CD8-positive, alpha-beta memory T cell (primary cell): ENCODE measurements at places on chromosomes 4 and X. TPM values are rescaled to one million over a fixed set of nuclear protein-coding genes. Genes with fewer than 3 reads are reported as not detected.

DNA sequence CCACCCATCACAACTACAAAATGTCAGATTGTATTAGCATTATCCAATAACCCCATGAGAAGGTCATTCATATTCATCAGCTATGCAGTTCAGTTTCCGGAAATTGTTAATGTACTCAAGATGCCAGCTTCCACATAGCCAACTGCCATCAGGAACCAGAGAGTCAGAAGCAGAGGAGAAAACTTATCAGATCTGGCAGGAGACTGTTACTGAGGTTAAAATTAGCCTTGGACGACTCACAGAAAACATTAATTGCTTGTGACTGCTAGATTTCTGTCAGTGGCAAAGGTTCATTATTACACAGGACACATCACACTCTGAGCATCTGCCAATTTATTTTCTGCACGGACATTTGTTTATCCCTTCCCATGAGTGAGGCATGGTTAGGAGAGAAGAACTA is 352.8 kb downstream of the DHRSX start:
- H3K27me3 ChIP-seq = no peaks in the 10 kb centered on the region
- H3K36me3 ChIP-seq = no peaks in the 10 kb centered on the region
- H3K4me3 ChIP-seq = no peak overlapping the region
- no peak for DNase-seq
- H3K4me1 ChIP-seq = no peaks in the 10 kb centered on the region

CWH43 gene
- polyA plus RNA-seq = not detected

EIF1AX gene
- polyA plus RNA-seq = 97.1 TPM

DNA sequence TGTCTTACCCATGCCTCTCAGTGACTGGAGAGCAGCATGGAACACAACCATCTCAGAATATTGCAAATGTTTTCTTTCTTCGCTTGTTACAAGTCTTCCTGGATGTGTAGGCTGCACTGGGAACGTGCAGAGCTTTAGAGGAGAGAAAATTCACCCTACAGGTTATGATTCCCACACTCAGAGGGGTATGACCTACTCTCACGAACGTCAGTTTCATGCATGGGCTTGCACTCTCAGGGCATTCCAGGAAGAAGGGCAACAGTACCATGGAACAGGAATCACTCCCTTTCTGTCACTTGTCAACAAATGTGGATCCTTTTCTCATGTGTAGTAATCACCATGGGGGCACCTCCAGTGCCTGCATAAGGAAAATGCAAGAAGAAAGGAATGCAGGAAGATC is 75.8 kb downstream of the NBDY start:
- H3K27me3 ChIP-seq = no peaks in the 10 kb centered on the region
- H3K27ac ChIP-seq = no peak overlapping the region
- H3K36me3 ChIP-seq = no peaks in the 10 kb centered on the region
- no peak for DNase-seq

DNA sequence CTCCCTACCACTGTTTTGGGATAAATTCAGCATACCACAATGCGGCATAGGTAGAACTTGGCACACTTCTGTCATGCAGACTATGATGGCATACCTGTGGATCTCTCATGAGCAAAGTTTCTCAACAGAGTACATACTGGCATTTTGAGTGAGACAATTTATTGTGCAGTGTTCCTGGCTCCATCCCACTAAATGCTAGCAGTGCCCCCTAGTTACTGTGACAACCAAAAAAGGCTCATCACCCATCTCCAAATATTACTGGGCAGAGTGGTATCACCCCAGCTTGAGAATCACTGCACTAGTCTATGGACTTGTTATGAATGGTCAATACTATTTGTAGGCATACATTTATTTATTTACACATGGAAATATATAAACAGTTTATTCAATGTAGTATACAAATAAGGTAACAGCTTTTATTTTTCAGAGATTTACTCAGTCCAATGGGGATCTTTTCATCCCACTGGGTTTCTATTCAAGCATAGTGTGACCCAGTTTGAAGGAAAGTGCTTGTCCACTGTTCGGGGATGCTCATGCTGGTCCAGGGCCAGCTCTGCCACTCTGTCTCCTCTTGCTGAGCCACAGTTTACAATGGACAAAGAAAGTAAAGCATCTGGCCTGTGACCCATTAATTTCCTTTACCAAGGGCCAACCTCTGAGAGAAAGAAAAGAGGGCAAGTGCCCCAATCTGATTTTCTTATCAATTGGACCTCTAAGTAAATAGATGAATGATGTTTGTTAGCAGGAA is 81.0 kb upstream of the IL2 start:
- H3K36me3 ChIP-seq = no peaks in the 10 kb centered on the region
- H3K27ac ChIP-seq = no peak overlapping the region
- DNase-seq = no peak
- H3K27me3 ChIP-seq = no peaks in the 10 kb centered on the region
- H3K4me1 ChIP-seq = peaks cover 14% of the 10 kb centered on the region

GRCh38 chr4:23036503-23036902 is 343.8 kb downstream of the GBA3 start:
- H3K4me3 ChIP-seq = no peak overlapping the region
- no peaks in the 10 kb centered on the region for H3K4me1 ChIP-seq
- H3K27me3 ChIP-seq = no peaks in the 10 kb centered on the region
- DNase-seq = no peak
- H3K36me3 ChIP-seq = no peaks in the 10 kb centered on the region

DNA sequence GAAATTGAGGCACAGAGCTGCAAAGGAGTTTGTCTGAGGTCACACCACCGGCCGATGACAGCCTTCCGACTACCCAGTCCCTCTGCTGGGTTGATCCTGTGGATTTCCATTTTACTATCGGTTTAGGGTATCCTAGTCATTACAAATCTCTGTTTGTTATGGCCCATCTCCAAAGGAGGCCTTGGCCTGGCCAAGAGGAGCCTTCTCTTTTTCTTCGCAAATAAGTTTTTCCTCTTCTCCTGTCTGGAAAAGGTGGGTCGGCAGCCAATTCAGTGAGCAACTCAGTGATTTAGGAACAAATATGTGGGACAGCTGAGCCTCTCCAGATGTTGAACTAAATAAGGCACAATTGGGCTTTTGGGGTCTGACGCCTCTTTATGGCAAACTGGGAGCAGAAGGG is 169.2 kb upstream of the RBPJ start:
- H3K27me3 ChIP-seq = no peaks in the 10 kb centered on the region
- H3K4me3 ChIP-seq = no peak overlapping the region
- H3K27ac ChIP-seq = no peak overlapping the region
- no peak for DNase-seq
- H3K4me1 ChIP-seq = no peaks in the 10 kb centered on the region

DNA sequence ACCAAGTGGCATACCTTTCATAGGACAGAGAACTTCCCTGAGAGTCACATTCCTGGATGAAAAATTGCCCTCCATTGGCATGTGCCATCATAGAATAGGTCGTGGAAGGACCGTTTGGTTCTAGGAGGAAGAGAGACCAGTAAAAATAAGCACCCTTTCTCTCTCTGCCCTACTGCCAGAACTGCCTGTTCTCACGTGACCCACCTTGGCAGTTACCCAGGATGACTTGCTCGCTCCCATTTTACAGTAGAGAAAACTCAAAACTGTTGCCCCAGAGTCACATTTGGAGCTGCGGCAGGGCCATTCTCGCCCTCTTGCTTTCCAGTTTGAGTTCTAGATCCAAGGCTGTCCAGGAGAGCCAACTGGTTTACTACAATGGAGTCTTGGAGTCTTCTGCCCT is 1.1 kb upstream of the NLGN3 start:
- H3K27me3 ChIP-seq = no peaks in the 10 kb centered on the region
- peaks cover 6% of the 10 kb centered on the region for H3K36me3 ChIP-seq
- DNase-seq = no peak
- H3K27ac ChIP-seq = no peak overlapping the region
- H3K4me1 ChIP-seq = peaks cover 10% of the 10 kb centered on the region

- DNase-seq = no peak
- no peaks in the 10 kb centered on the region for H3K4me1 ChIP-seq
- no peaks in the 10 kb centered on the region for H3K27me3 ChIP-seq
- H3K27ac ChIP-seq = no peak overlapping the region
- H3K36me3 ChIP-seq = no peaks in the 10 kb centered on the region
- H3K4me3 ChIP-seq = no peak overlapping the region
These were observed 63.8 kb upstream of the RPS6KA3 start for GRCh38 chrX:20330545-20330944.

GRCh38 chr4:116197317-116197809 is 888.0 kb downstream of the TRAM1L1 start:
- H3K27ac ChIP-seq = no peak overlapping the region
- no peak overlapping the region for H3K4me3 ChIP-seq
- DNase-seq = no peak
- H3K36me3 ChIP-seq = no peaks in the 10 kb centered on the region
- H3K4me1 ChIP-seq = no peaks in the 10 kb centered on the region

MTNR1A gene
- not detected for polyA plus RNA-seq

GRCh38 chrX:94524867-94525266 is 850.9 kb downstream of the FAM133A start:
- DNase-seq = no peak
- H3K36me3 ChIP-seq = no peaks in the 10 kb centered on the region
- H3K4me1 ChIP-seq = no peaks in the 10 kb centered on the region

DNA sequence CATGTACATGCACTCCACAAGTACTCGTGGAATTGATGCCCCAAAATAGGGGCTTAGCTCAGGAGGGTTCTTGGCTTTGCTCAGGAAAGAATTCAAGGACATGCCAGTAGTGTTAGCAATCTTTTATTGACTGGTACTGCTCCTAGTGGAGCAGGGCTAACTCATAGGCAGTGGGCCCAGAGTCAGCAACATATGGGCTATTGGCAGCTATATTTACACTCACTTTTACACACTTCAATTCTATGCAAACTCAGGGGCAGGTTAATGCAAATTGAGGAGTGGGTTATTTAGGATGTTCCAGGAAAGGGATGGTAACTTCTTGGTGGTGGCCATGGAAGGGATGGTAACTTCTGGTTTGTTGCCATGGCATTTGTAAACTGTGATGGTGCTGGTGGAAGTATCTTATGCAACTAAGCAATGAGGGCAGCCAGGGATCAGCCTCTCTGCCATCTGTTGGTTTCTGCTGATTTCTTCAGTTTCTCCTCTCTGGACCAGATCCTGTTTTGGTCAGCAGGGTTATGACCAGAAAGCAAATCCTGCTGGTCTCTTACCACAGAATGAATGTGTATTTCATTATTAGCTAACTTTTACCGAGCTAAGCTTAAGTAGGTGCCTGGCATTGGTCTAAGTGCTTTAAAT is 69.2 kb upstream of the FAT1 start:
- no peak overlapping the region for H3K4me3 ChIP-seq
- no peaks in the 10 kb centered on the region for H3K27me3 ChIP-seq
- no peaks in the 10 kb centered on the region for H3K36me3 ChIP-seq
- H3K4me1 ChIP-seq = no peaks in the 10 kb centered on the region
- no peak overlapping the region for H3K27ac ChIP-seq
